ENCODE measurements at places on chromosomes 7 and 10.
A peak's percentile ranks its signal among the peaks of the same experiment; 100 is the strongest.

GRCh38 chr10:109126016-109126415, 797.3 kb downstream of the XPNPEP1 start:
- no peak for DNase-seq

GRCh38 chr10:32961343-32961894, 3.4 kb upstream of the ITGB1 start:
- peak; percentile 54 for DNase-seq

DNA sequence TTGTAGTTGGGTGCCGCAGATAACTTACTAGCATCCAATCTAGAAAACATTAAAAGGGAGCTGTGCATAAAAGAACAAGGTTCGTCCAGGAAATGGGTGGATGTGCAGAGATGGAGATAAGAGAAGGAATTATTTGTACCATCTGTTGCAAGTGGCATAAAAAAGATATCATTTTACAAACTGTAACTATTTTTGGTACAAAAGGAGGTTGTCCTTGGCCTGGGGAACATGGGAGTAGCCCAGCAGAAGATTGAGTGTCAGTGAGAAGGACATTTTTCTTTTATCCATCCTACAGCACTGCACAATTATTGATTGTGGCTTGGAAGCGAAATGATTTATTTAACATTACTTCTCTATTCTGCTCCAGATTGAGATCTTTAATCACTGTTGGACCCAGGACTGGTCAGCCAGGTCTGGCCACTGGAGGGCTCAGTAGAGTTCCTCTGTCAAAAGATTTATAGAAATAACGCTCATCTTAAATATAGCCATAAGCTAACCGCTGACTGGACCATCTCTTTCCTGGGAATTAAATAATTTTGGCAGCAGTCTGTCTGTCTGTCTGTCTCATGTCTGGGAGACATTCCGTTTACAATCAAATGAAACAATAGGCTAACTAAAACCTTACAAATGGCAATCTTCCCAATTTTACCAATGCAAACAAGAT, 254.1 kb downstream of the KIAA1217 start:
- DNase-seq, result no peak

GRCh38 chr7:17406738-17407137, 108.3 kb downstream of the AHR start:
- DNase-seq, result peak; percentile 51

GRCh38 chr7:130182990-130183389, 22.2 kb downstream of the TMEM209 start:
- no peak for DNase-seq

DNA sequence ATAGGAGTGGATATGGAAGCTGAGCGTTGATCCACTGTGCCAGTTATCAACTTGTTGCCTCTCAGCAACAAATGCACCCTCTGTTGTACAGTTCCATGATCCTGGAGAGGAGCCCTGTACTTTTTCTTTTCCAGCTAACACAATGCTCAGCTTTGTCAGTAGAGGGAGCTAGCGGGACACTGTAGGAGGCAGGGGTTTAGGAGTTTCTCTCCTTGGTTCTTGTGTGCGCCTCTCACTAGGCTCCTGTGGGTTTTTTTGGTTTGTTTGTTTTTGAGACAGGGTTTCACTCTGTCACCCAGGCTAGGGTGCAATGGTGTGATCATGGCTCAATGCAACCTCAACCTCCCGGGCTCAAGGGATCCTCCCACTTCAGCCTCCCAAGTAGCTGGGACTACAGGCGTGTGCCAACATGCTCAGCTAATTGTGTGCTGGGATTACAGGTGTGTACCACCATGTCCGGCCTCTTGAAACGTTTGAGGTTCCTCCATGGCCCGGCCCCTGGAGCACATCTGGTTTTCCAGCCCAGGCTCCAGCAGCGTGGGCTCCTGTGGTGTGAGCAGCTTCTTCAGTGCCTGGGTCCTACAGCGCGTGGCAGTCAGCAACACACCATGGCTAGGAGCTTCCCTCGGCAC, 12.0 kb upstream of the MARVELD1 start:
- DNase-seq, result peak; percentile 82

DNA sequence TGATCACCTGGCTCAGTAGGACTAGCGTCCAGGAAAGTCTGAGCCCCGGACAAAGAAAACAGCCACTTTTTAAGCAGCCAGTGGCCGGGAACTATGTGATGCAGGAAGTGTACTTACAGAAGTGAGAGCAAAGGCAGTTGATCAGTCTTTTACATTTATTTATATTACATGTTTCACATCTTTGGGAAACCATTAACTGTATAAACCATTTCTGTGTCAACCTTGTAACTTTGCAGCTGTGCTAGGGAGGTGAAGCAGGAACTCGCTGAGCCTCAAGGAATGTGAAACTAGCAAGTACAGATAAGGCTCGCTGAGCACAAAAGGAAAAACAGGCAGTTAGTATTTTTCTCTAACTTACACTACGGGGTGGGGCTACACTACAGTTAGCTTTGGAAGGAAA, 39.9 kb upstream of the HECW1 start:
- DNase-seq, result no peak

GRCh38 chr7:3168869-3169268, 125.2 kb upstream of the CARD11 start:
- no peak for DNase-seq

DNA sequence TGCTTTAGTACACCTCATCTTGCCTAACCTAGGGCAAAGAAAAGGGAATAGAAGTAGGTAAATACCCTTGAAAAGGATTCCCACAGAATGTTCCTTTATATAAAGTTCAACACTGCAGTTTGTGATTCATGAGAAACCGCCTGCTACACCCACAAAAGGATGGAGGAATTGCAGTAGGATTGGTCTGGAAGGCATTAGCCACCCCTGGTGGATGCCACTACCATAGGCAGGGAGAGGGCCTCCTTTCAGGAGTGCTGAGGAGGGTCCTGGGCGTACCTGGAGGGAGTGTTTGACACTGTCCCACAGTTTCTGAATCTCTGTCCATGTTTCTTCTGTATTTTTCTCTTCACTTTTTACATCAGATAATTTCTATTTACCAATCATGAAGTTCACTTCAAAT, 221.8 kb upstream of the TMEM72 start:
- DNase-seq, result no peak

DNA sequence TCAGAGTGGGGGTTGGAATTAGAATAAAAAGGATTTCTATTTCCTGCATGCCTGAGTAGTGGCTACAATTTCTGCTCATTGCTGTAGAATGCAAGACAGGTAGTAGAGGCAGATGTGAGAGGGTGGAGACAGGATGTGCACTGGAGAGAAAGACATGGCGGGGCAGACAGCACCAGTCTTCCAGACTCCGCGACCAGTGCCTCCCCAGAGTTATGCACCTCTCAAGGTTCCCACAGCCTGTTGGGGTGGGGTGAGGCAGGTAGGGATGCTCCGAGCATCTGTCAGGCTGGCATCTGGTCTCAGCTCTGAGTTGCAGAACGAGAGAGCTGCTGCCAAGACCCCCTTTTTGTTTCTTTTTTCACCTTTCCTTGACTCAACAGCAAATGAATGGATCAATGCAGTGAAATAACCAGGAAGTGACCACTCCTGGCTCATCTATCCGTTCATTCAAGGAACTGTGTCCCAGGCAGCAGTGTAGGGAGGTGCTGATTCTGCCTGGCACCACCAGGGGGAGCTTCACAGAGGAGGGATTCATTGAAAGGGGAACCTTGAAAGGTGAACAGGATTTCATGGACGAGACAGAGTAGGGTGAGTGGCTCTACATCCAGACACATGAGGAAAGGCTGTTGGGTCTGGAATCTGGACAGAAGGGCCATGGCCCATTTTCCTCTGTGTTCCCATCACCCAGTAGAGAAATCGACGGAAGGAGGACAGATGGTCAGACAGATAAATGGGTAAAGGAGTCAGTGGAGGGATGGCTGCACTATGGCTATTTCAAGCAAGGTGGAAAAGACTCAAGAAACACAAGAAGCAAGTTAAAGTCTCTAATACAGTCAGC, 17.2 kb upstream of the SLC18A3 start:
- DNase-seq, result peak; percentile 73

Data from inflammatory macrophage (primary cell).